ENCODE measurements at places on chromosomes 13 and 19.

DNA sequence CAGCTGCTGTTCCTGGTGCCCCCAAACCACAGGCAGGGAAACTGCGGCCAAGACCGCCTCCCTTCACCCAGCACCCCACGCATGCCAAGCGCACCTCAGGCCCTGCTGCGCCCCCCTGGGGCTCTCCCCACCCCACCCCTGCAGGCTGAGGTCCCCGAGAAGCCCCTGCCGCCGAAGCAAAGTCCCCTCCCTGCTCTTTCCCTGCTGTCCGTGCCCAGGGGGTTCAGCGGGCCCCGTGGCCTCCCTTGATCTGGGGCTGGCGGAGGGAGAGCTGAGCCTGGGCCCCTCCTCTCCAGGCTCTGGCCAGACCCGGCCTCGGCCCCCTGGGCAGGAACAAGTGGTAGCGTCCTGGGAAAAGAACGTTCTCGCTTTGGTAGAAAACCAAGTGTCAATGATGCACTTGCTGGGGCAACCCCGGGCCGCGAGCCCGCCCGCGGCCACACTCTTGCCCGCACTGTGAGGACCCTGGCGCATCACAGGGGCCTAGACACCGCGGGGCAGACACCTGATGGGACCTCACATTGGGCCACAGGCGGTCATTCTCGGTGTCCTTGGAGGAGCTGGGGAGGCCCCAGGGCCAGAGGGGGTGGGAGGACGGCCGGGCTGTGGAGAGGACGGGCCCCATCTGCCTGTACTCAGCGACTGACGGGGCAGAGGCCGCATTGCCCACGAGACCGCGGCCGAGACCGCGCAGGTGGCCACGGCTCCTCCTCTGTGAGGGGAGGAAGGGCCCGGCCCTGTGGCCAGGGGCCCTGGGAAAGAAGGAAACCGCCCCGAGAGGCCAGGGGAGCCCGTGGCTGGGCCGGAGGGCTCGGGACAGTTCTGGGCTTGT, 29.0 kb downstream of the GPX4 start:
- peak; percentile 12 for DNase-seq

DNA sequence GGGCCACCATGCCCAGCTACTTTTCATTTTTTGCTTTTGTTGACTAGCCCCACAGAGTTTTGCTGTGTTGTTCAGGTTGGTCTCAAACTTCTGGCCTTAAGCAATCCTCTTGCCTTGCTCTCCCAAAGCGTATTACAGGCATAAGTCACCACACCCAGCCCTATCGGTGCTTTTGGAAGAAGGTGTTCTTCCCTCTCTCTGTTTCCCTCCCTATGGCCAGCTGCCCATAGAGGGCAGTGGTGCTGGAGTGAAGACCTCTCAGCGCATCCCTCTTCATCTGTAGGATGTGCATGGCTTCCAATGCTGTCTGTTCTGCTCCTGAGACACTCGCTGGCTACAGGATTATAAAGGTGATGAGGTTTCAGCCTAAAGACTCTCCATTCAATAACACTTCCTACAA, 1.3 kb upstream of the CD22 start:
- DNase-seq, result no peak

GRCh38 chr13:107865643-107866031, 349.7 kb downstream of the LIG4 start:
- no peak for DNase-seq

GRCh38 chr13:99383946-99384345, 76.7 kb upstream of the GPR183 start:
- DNase-seq, result no peak

DNA sequence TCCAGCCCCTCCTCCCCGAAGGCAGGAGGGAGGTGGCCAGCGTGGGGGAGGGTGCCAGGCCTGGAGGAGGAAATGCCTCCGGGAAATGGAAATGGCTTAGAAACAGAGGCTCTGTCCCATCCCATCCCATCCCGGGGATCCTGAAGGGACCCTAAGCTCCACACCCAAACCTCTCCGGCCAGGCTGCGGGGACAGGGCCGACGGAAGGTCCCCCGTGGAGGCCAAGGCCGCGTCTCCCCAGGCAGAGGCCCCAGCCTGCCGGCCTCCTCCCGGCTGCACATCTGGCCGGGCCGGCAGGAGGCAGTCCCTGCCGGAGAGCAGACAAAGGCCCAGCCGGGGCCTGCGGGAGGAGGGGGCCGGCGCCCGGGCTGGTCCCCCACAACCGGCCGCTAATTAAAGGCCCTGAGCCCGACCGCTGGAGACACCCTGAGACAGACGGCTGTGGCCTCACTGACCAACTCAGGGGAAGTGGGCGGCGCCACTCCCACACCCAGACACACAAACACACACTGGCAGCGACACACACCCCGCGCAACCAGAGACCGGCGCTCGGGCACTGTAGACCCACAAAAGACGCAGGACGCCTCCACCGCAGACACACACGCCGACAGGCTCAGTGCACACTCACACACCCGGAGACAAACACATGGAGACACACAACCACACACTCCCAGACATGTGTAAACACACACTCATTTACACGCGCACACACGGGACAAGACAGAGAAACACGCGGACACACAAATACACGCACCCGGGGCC, 1.1 kb downstream of the ADAMTS10 start:
- DNase-seq, result no peak

DNA sequence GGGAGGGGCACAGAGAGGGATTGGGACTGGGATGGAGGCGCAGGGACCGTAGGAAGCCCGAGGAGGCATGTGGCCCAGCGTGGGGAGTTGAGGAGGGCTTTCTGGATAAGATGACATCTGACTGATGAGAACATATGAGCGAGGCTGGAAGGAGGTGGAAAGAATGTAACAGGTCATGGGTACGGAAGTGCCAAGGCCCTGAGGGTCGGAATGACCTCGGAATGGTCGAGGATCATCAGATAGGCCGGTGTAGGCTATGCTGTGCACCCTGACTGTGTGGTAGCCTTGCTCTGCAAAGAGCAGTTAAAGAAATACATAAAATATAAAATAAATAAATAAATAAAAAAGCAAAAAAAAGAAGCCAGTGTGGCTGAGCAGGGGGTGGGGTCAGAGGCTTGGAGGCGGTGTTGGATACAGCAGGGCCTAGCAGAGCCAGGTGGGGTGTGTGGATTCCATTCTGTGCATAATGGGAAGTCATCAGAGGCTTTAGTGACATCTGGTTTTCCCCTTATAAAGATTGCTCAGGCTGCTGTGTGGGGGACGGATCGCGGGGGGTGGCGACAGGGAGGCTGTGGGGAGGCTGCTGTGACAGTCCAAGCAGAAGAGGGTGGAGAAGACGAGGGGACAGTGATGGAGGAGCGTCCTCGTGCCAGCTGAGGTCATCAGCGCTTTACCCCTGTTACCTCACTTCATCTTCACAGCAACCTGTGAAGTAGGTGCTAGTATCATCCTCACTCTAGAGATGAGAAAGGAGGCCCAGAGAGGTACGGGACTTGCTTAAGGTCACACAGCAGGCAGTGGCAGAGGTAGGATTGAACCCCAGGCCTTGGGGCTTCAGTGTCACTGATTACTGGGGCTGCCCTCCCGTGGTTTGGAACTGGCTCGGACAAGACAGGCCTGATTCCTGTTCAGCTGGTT, 5.0 kb downstream of the PAK4 start:
- no peak for DNase-seq

Data from stimulated activated CD4-positive, alpha-beta T cell treated with anti-CD3 and anti-CD28 coated beads, TNF-alpha, amount 100 ng/mL, for 4 hours (primary cell).